Stimulated activated CD4-positive, alpha-beta T cell treated with anti-CD3 and anti-CD28 coated beads, Interleukin-1b, Interleukin-23, amount 100 ng/mL, for 1 hour (primary cell): ENCODE measurements at places on chromosomes 13 and 19.

GRCh38 chr19:6987850-6988249, 33.4 kb downstream of the MBD3L2B start:
- DNase-seq: no peak

GRCh38 chr13:95243207-95243606, 58.0 kb downstream of the ABCC4 start:
- no peak for DNase-seq

DNA sequence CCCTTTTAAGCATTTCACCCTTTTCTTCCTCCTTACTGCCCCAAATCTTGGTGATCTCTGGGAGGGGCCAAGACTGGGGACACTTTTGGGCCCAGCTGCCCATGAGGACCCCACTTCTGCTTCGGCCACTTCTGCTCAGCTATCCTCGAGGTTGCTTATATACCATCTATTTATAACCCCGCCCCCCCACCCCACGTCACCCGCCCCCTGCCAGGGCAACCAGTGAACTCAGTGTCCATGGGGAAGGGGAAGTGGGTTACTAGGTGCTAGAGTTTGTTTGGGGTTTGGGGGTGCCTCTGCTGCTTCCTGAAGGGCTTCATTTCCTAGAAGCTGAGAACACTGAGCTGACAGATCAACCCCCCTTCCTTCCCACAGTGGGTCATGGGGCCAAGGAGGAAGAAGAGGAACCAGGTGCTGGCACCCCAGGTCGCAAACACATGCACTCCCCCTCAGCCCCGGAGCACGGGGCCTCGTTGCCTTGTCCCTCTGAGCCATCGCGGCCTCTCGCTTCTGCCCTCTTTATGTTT, 6.1 kb upstream of the ADGRE5 start:
- DNase-seq: no peak

- DNase-seq: no peak
Observed at GRCh38 chr13:73189776-73190175, 131.0 kb downstream of the KLF5 start.

DNA sequence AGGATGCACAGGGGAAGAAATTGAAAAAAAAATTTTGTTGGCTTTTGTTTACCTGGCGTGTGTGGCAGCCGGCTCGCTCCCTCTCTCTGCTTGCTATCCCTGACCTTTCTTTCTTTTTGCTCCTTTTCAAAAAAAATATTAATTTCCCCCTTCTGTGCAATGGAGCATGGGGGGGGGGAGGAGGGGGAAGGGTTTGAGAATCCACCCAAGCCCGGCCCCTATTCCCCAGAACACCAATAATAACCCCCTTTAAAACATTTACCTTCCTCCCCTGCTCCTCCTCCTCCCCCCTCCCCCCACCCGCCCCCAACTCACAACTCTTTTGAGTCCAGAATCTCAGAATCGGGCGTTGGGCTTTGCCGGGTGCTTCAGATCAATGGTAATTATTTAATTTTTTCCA, 28.4 kb downstream of the NFIX start:
- no peak for DNase-seq

GRCh38 chr13:29978211-29978610, 127.8 kb upstream of the UBL3 start:
- DNase-seq: no peak

DNA sequence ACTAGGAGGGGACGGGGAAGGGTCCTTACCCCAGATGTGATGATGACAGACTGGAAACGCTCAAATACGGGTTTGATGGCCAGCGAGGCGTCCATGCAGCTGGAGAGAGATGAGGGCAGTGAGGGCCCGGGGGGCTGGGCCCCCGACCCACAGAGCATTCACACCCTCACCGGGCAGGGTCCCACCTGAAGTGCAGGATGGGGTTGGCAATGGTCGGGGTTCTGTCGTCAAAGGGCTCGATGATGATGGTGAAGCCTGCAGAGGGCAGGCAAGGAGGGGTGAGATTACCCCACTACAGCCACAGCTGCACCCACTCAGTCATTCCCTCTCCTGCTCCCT, 13.0 kb downstream of the ERCC2 start:
- DNase-seq: no peak

DNA sequence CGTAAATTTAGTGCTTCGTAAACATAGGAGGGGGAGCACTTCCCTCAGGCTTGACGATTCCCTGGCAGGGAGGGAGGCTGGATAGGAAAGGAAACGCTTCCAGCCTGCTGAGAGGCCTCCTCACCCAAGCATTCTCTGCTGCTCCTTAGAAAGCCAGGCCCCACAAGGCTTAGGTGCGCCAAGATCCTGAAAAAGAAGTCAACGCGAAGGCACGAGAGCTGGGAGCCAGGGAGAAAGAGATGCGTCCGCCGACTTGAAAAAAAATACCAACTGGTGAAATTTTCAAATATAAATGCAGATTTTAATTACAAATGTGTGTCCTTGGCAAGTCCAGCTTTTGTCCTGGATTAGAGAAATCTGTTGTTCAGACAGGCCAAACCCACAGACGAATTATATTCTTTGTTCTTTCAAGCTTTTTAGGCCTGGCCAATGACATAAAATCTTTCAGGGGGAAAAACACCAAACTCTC, 64.0 kb downstream of the ALOX5AP start:
- no peak for DNase-seq

DNA sequence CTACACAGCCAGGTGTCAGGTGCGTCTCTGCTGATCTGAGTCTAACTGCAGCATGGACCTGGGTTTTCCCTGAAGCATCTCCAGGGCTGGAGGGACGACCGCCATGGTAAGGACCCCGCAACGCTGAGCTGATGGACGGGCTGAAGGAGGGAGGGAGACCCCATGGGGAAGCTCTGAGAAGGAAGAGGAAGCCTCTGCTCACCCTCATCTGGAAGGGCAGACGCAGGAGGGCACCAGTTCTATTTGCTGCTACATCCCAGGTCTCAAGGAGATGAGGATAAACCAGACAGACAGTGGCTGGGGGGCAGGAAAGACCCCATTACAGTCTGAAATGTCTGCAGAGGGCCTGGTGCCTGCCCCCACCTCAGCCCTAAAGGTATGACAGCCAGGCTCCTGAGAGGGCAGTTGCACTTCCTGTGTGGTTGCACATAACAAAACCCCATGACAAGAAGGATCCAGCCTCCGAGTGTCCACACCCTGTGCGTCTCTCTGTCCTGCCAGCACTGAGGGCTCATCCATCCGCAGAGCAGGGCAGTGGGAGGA, at the start of gene LILRA2:
LILRA2 (plus strand) TSS at position 461 of the 543 bp plus-strand sequence. CDS start 89 bp downstream, outside the sequence.
- no peak for DNase-seq

- no peak for DNase-seq
Observed at GRCh38 chr19:47534628-47535027, 19.8 kb upstream of the NAPA start.

GRCh38 chr19:18709546-18709945, 26.1 kb downstream of the CRTC1 start:
- DNase-seq: no peak

DNA sequence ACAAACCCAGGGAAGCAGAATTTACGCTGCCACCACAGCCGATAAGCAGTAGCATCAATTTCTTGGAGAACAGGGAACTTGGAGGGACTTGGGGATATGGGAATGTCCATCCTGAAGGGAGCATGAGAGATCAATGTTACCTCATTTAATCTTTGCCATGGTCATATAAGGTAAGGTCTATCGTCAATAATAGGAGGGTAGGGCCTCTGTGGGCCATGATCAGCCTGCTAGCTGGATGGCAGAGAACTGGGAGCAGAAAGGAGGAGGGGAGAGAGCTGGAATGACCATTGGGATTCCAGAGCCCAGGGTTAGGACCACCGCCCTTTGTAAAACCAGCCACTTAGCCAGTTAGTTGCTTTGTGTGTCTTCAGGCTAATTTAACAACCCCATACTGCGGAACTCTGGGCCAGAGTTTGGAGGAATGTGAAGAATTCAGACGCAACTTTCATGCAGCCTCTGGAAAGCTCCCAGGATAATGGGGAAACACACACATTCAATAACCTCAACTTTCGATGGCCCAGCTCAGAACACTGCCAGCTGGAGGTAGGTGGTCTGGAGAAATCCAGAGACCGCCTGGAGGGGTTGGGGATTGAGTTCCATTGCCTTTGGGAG, 40.3 kb downstream of the ZNF557 start:
- no peak for DNase-seq

GRCh38 chr13:33637978-33638743, 179.8 kb upstream of the RFC3 start:
- no peak for DNase-seq

- DNase-seq: no peak
Observed at GRCh38 chr13:31172001-31172400, 10.3 kb upstream of the HSPH1 start.

GRCh38 chr13:50706505-50706904, 137.0 kb downstream of the DLEU7 start:
- no peak for DNase-seq

DNA sequence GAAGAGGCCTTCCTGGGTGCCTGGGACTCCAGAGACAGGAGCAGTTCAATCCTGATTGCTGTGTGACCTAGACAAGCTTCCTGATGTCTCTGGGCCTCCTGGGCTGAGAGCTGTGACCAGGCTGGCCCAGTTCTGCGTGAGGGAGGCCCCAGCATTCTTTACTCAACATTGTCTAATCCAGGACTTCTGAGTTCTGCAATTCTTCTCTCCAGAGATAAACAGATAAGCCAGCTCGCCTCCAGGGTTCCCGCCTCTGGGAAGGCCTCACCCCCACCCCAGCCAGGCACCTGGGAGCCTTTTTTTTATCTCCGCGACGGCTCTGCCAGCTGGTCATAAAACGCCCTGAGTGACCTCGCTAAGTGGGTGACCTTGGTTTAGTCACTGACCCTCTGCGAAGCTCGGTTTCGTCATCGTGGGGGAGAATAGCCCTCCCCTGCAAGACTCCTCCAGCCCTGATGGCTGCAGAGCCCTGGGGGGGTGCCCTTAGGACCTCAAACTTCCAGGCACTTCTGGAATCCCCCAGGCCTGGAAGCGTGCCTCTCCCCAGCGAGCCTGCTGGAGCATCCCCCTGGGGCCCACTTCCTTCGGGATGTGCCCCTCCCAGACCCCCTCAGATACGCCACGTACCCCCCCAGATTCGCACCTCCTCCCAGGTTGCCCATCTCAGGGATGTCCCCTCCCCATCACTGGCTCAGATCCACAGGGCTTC, 1.9 kb downstream of the SULT2B1 start:
- DNase-seq: no peak

- no peak for DNase-seq
Observed at GRCh38 chr13:102399791-102400674, 1.8 kb downstream of the FGF14 start.

DNA sequence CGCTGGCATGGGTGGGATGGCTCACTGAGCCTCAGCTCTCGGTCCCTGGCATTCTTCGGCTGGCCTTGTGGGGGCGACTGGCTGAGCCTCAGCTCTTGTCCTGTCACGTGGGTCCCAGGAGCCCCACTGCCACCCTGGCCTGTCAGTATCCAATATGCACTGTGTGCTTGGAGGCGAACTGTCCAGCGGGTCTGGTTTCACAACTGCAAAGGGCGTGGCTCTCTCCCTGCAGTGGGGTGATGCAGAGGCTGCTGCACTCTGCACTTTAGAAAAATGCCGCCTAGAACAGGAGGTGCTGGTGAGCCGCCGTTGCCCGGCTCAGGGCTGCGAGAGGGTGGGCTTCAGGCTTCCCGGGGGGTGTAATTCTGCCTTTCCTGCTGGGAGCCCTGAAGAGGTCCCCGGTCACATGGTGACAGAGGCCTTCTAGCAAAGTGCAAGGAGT, 17.0 kb upstream of the TMEM255B start:
- DNase-seq: no peak
